ENCODE measurements at places on chromosomes 16 and 17.

- DNase-seq = no peak
Measured at GRCh38 chr17:5220074-5220473, 14.6 kb downstream of the SCIMP start.

GRCh38 chr16:67862623-67863583 is 9.9 kb upstream of the EDC4 start:
- no peak for DNase-seq

GRCh38 chr16:79932572-79932971 is 332.0 kb upstream of the MAF start:
- peak; percentile 6 for DNase-seq

GRCh38 chr16:86565181-86565631 is 1.4 kb upstream of the FOXC2 start:
- no peak for DNase-seq

DNA sequence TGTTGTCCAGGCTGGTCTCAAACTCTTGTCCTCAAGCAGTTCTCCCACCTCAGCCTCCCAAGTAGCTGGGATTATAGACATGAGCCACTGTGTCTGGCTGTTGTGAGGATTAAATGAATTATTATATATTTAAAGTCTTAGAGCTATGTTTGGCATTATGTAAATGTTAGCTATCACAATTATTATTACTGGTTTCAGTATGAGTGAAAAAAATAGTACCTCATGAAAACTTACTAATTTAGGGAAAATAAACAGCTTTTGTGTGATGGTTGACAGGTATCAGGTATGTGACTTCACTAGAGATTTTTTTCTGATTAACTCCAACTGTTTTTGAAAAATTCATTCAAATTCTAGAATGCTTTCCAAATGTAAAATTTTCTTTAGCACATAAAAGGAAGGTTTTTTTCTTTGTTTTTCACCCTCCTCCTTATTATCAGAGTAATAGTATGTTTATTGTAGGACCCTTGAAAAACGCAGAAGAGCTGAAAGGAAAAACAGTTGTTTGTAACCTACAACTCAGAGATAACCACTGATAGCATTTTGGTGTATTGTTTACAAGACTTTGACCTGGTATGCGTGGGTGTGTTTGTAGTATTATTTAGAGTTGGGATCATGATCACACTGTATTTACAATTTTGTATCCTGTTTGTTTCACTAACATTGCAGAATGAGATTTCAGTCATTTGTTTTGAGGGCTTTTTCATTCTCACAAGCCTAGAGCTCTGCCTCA is 13.2 kb downstream of the NLK start:
- DNase-seq = no peak

GRCh38 chr17:10352893-10353292 is 19.9 kb downstream of the MYH13 start:
- no peak for DNase-seq

GRCh38 chr17:41433586-41433985 is 7.2 kb downstream of the KRT38 start:
- DNase-seq = no peak

- no peak for DNase-seq
Measured at GRCh38 chr16:2170080-2170479, 14.5 kb downstream of the TRAF7 start.

GRCh38 chr16:51392521-51393187 is 241.6 kb upstream of the SALL1 start:
- no peak for DNase-seq

- DNase-seq = peak; percentile 5
Measured at GRCh38 chr16:51500306-51500705, 349.2 kb upstream of the SALL1 start.

DNA sequence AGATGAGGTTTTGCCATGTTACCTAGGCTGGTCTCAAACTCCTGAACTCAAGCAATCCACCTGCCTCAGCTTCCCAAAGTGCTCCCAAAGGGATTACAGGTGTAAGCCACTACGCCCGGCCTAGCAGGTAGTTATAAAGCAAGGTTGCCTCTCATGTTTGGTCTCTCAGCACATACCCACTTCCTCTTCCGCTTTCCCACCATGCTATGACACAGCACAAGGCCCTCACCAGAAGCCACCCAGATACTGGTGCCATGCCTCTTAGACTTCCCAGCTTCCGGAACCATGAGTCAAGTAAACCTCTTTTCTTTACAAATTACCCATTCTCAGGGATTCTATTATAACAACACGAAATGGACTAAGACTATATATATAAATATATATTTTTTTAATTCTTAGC is 143.6 kb downstream of the COPRS start:
- DNase-seq = no peak

DNA sequence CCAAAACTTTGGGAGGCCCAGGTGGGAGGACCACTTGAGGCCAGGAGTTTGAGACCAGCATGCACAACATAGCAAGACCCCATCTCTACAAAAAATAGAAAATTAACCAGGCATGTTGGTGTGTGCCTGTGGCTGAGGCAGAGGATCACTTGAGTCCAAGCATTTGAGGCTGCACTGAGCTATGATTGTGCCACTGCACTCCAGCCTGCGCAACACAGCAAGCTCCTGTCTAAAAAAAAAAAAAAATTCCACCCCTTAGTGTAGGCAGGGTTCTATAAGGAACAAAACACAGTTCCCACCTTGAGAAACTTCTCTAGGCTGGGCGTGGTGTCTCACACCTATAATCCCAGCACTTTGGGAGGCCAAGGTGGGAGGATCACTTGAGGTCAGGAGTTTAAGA is 36.3 kb upstream of the HAPSTR1 start:
- DNase-seq = no peak

- no peak for DNase-seq
Measured at GRCh38 chr17:57318913-57319312, 62.6 kb downstream of the MSI2 start.

GRCh38 chr17:48132385-48132784 is 24.8 kb downstream of the SNX11 start:
- DNase-seq = no peak

- no peak for DNase-seq
Measured at GRCh38 chr16:85534536-85535351, 78.4 kb upstream of the GSE1 start.

DNA sequence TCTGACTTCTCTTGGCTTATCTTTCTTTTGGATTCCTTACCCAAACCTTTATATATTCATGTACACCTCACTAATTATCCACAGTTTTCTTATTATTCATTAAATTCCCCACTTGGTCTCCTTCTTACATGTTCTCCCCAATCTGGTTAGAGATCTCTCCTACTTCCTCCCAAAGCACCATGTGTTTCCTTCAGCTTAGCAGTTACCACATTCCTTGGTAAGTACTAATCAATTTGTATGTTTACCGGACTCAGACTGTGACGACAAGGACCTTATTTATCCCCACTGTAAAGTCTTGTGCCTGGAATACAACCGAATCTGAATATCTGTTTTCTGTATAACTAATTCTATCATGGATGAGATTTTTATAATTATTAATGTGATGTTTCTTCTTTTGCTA is 389.5 kb downstream of the KCNJ2 start:
- DNase-seq = no peak

GRCh38 chr16:62342216-62342615 is 306.0 kb upstream of the CDH8 start:
- DNase-seq = no peak

DNA sequence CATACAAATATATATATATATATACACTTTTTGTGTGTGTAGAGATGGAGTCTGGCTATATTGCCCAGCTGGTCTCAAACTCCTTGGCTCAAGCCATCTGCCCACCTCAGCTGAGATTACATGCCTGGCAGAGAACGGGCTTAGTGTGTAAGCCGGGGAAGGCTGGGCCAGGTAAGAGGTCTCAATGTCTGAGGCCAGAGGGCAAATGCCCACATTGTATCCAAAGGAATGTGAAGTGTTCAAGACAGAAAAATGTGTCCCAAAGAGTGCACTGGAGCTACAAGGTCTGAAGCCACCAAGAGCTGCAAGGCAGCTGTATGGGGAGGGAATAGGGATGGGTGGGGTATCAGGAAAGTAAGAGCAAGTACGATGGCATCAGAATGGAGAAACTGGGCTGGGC is 8.8 kb downstream of the CD2BP2 start:
- DNase-seq = no peak

DNA sequence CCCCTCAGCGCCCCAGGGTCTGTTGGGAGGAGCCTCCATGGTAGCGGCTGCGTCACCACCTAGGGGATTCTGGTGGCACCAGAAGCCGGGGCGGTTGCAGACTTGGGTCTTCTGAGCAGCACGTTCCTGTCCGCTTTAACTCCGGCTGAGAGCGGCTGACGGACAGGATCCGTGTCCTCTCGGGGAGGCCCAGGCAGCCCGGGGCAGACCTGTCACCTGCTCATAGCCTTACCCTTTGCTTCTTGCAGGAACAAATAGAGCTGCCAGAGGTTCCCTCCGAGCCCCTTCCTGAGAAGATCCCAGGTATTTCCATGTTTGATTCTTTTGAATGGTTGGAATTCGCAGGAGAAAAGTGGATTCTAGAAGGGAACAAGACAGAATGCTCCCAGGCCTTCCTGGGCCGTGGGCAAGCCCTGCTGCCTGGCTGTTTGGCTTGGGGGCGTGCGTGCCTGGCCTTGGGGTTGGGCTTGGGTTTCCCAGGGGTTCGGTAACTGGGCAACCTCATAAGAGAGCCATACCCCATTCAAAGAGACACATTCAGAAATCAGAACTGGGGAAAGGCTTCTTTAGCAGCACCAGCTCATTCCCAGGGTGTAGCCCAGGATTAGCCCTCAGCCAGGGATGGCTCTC is 6.6 kb downstream of the CHMP6 start:
- no peak for DNase-seq

DNA sequence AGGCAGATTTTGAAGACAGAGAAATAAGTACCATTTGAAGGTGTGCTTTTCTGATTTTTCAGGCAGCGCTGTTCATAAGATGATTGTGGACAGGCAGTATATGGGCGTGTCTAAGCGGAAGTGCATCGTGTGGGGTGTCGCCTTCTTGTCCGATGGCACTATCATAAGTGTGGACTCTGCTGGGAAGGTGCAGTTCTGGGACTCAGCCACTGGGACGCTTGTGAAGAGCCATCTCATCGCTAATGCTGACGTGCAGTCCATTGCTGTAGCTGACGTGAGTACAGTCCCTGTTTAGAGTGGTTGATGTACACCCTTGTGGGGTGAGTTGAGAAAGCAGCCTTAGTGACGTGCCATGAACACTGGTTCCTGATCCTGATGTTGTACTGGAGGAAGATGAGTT is 10.7 kb downstream of the UTP4 start:
- no peak for DNase-seq

- peak; percentile 7 for DNase-seq
Measured at GRCh38 chr17:63382826-63383225, 63.3 kb downstream of the CYB561 start.

DNA sequence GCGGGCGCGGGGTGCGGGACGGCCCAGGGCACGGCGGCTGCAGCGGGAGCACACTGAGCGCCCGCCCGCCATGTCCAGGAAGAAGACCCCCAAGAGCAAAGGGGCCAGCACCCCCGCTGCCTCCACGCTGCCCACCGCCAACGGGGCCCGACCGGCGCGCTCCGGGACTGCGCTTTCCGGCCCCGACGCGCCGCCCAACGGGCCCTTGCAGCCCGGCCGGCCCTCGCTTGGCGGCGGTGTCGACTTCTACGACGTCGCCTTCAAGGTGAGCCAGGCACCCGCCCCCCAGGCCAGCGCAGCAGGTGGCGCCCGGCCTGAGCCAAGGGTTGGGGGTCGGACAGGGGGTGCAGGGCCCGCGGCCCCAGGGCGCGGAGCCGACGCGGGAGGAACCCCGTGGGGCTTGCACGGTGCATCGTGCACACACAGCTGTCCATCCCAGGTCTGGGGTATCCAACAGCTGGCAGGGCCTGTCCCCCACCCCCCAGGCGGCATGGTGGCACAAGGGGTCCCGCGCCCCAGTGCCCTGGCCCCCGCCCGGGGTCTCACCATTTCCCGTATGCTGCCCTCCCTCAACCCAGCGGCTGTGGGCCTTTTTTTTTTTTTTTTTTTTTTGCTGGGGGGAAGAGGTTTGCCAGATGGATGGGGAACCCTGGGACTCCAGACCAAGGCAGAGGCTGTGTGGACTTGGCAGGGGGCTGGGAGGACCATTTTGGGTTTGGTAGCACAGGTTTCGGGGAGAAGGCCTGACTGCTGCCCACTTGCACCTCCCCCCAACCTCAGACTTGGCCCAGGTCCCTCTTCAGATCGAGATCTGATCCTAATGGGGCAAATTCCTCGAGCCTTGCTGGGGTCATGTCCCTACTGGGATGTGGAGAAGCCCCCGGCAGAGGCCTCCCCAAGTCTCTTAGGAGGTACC is 547 bp downstream of the RAB26 start:
- DNase-seq = no peak

DNA sequence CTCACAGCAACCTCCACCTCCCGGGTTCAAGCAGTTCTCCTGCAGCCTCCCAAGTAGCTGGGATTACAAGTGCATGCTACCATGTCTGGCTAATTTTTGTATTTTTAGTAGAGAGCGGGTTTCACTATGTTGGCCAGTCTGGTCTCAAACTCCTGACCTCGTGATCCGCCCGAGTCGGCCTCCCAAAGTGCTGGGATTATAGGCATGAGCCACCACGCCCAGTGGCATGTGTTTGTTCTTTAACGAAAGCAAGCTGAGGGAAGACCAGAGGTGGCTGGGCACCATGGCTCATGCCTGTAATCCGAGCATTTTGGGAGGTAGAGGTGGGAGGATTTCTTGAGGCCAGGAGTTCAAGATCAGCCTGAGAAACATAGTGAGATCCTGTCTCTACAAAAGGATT is 18.1 kb downstream of the TNFRSF13B start:
- DNase-seq = no peak

- no peak for DNase-seq
Measured at GRCh38 chr17:44952946-44953475, 5.4 kb upstream of the KIF18B start.

GRCh38 chr17:61659437-61659836 is 68.4 kb upstream of the NACA2 start:
- no peak for DNase-seq

GRCh38 chr16:8569650-8570346 is 20.5 kb downstream of the TMEM114 start:
- DNase-seq = no peak

DNA sequence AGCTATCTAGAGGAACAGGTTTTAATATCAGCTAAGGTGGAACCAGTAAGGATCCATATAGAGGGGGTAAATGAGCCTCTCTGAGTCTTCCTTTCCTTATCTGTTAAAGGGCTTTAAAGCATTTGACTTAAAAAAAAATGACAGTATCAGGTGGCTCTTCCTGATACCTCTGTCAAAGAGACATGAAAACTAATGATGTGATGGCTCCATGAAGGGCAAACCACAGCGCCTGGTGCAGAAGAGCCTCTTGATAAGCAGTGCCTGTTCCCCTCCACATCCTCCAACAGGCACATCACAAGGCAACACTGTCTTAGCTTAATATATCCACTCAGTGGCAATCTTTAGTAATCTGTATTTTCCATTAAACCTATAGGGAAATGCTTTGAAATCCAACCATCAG is 68.9 kb downstream of the USP31 start:
- no peak for DNase-seq

All from kidney glomerular epithelial cell (primary cell).